ENCODE measurements at places on chromosomes 5 and 9.

DNA sequence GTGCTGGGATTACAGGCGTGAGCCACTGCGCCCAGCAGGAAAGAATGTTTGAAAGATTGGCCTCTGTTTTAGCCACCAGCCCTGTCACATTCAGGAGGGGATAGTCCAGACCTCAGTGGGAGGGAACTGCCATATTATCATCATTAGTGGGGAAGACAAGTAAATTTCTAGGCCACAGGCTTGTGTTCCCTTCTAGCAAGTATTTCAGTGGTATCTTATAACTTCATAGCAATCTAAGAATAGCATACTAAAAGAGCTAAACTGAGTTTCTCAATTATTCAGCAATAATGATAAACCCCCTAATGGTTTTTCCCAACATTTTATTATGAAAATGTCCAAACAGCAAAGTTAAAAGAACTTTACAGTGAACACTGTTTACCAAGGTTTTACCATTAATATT lies 30.0 kb downstream of the SLC25A51 start:
- no peak for DNase-seq

GRCh38 chr5:168056499-168057182 lies 234.8 kb upstream of the WWC1 start:
- no peak for DNase-seq

DNA sequence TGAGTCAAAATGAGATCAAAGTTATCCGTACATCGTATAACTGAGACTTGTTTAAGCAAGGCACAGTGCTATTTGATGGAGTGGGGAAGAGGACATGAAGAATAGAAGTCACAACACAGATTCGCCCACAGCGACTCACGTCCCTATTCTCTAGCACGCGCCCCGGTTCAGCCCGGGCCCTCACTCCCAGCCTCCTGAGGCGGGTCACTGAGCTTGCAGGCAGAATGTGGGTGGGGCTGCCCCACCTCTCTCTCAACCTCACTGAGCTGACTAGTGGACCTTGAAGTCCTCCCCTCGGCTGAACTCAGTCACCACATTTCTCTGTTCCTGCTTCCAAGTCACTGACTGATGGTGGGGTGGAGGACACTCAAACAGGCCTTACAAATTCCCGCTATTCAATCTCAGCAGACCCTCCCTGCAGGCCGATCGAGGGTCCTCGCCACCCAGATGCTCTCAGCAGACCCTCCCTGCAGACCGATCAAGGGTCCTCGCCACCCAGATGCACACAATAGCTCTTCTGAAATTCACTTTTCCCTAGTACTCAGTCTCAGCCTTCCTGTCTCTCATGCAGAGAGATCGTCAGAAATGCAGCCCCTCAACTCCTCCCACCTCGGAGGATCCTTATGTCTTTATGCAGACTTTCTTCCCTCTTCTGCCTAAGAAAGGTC lies 12.9 kb downstream of the GLDC start:
- no peak for DNase-seq

DNA sequence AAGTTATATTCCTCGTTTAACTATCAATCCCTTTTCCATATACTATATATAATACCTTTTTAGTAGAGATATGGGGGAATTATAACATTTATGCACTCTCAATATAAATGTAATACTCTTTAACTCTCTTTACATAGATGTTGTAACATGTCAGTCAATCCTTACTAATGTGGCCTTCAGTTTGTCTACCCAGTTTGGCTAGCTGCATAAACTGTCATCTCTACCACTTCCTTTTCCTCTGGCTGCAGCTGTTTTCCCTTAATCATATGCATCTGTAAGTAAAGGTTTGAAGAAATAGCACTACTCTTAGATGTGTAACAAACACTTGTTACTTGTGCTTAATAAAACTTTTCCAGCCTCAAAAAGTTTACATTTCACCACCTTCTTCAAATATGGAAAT lies 13.4 kb downstream of the ABHD17B start:
- DNase-seq: no peak

GRCh38 chr5:145210020-145210419 lies 625.1 kb downstream of the PRELID2 start:
- no peak for DNase-seq

DNA sequence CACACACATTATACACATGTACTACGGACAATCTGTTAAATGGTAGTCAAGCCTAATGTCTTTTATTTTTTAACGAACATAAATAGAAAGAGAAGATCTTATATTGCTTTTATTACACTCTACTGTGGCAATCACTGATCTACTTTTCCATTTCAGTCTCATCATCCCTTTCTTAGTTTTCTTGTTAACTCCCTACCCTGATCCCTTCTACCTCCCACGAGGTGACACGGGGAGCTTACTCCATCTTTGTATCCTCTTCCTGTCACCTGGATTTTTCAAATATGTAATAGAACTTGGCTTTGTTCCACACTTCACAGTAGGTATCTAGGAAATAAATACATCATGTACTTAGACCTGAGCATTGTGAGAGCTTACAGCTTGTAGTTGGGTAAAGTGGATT lies 211.0 kb downstream of the PIK3R1 start:
- DNase-seq: no peak

DNA sequence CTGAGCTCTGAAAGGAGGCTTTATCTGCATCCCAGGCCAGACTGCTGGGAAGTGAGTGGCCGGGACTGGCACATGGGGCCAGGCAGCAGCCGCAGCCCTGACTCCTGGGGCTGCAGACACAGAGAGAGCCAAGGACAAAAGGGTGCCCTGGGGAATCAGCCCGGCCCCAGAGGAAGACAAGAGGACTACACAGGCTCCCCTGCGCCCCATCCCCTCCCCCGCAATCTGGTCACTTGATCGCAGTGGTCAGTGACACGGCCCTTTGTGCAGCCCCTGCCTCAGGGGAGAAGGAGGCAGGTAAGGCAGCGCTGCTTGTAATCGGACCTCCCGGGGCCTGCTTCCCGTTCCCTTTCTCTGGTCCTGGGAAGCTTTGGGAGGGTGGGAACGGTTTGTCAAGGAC lies 55.5 kb upstream of the FUBP3 start:
- no peak for DNase-seq

DNA sequence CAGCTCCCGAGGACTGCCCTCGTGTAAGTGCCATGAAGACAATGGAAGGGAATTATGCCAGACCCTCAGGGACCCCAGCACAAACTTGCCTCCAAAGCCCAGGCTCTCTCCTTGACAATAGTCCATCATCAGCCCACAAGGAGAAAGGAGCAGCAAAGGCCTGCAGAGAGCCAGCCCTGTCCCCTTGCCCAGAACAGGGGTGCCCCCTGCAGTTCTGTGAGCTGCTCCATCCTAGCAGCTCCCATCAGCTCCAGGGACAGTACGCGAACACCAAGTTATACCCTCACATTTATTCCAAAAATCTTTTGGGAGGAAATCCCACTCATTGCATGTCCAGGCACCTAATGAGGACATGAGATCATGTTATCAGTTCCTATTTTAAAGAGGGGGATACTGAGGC lies 11.1 kb downstream of the BARX1 start:
- no peak for DNase-seq

GRCh38 chr5:72185496-72186329 lies 78.4 kb downstream of the MAP1B start:
- peak; percentile 86 for DNase-seq

- peak; percentile 30 for DNase-seq
Measured at GRCh38 chr9:79763671-79764285, 192.0 kb downstream of the TLE4 start.

Measured in fibroblast of skin of right biceps (primary cell).